Panc1 (cell line): ENCODE measurements at places on chromosomes 4 and X. TPM values are rescaled to one million over a fixed set of nuclear protein-coding genes. Genes with fewer than 3 reads are reported as not detected.

SSX2B gene
- not detected for total RNA-seq

DNA sequence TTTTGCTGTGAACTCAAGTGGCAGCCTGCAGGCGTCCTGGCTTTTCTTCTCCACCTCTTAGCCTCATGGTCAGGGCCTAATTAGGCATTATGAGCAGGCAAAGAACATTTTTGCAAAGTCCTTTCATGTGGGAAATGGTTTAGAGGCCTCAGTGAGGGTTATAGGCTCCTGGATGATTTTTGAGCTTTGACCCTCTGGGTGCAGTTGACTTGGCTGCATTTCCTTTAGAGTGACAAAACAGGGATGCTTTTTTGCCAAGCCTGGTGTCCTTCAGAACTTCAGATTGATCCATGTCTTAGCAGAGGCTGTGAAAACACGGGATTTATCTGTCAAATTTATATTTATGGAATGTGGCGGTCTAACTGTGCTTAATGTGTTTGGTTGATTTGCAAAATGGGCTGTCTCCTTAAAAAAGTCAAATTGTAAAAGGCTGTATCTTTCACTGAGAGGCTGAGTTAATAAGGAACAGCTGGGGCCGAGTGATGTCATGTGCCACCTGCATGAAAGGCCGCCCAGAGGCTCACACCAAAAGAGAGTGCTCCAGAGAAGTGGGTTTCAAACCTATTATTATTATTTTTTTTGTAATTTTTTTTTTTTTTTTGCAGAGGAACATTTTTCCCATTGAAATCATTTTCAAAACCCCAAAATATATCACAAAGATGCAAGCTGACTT lies 192.2 kb upstream of the ARX start:
- DNase-seq = no peak

DNA sequence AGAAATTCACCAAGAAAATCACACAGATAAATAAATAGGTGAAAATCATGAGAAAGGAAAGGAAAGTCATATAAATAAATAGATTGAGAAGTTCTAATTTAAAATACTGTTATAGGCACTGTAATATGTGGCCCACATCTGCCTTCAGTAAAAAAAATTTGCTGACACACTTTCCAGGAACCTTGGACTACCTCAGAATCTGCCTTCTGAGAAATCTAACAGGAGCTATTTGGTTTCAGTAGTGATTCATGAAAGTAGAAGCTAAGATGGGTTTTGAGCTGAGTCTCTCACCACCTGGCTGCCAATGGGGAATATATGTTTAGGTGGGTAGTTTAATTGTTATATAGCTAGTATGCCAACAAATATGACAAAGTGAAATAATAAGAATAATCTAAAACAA lies 810.0 kb downstream of the RAB28 start:
- DNase-seq = no peak

PRR32 gene
- not detected for total RNA-seq

GRCh38 chr4:6031846-6032245 lies 13.6 kb upstream of the C4orf50 start:
- no peak for DNase-seq

GRCh38 chrX:39157796-39158195 lies 356.5 kb downstream of the MID1IP1 start:
- no peak for DNase-seq

DNA sequence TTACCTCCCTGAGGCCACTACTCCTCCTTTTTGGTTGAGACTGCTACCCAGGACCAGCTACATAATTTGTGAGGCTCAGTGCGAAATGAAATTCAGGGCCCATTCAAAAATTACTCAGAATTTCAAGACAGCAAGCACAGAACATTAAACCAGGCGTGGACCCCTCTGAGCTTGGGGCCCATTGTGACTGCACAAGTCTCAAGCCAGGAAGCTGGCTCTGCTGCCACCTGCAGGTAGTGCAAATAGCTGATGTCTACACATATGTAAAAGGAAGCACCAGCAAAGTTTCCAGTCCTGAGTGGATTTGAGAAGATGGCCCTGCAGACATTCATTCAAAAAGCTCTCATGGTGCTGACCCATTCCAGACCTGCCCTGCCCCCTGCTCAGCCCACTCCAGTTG lies 213.4 kb upstream of the LNX1 start:
- no peak for DNase-seq

DNA sequence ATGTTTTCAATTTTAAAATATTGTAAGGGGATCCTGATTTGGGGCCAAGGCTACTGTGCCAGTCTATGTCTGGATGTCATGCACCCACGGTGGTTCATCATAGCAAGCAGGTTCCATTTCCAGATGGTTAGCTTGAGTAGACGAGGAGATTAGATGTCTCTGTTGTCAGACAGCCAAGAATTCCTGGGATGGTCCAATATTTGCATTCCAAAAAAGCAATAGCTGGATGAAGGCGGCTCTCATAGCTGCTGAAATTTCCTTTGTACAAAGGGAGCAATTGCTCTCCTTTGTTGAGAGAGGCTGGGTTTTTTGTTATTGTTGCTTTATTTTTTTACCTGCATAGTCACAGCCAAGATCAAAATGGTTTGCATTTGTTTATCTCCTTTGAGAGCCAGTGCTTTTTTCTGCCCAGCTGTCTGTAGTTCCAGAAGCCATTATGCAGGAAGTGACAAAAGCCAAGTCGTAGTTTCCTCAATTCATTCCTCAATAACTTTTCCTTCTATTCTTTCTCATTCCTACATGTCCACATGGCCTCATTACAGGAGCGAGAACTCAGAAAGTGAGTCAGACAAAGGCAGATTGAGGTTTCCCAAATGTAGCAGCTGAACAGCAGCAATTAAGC lies 107.9 kb downstream of the MMRN1 start:
- no peak for DNase-seq

DNA sequence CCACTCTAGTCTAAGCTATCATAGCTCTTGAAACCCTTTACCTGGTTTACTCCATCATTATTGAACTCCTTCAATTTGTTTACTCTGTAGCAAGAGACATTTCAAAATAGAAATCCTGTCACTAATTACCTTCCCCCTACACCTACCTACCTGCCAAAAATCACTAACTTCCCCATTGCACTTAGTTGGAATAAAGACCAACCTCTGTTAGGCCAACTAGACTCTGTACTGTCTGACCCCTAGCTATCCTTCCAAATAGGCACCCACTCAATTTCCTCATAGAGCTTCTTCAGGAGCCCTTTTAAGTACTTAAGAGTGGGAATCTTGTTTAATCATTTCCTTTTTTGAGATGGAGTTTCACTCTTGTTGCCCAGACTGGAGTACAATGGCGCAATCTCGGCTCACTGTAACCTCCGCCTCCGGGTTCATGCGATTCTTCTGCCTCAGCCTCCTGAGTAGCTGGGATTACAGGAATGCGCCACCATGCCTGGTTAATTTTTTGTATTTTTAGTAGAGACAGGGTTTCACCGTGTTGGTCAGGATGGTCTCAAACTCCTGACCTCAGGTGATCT lies 8.9 kb upstream of the CDKL2 start:
- no peak for DNase-seq

DNA sequence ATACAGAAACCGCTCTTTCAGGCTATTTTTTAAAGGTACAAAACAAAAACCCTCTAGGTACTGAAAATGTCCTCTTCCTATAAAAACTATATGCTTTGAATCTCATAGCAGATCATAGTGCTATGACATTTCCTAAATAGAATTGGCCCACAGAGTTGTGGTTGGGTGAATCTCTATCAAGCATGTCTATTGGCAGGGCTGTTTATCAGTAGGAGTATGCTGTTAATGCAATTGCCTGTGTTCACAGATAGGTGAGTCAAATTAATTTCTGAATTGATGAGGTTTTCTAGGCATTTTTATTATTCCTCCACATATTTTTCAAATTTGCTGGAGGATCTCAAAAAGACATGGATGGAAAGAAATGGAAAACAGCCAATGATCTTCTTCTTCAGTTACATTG lies 73.9 kb downstream of the QRFPR start:
- no peak for DNase-seq

DNA sequence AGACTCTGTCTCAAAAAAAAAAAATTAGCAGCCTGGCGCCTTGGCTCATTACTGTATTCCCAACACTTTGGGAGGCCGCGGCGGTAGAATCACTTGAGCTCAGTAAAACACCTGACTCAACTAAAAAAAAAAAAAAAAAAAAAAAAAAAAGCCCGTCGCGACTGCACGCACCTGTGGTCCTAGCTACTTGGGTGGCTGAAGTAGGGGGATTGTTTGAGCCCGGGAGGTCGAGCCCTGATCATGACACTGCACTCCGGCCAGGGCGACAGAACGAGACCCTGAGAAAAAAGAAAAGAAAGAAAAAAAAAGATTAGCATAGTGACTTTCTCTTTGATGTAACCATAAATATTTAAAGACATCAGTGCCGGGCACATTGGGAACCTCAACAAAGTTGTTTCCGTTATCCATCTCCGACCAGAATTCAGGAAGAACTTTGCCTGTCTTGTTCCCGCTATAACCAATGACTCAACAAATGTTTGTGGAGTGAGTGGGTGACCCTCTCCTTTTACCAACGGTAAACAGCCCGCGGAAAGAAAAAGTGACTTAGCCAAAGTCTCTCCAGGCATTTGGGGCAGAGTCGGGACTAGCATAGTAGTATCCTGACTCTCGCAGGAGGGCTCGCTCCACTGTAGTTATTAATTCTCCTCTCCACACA lies 553 bp upstream of the MED28 start:
- DNase-seq = peak; percentile 28

- DNase-seq = no peak
Observed at GRCh38 chr4:186204103-186204559, 12.8 kb downstream of the CYP4V2 start.

DNA sequence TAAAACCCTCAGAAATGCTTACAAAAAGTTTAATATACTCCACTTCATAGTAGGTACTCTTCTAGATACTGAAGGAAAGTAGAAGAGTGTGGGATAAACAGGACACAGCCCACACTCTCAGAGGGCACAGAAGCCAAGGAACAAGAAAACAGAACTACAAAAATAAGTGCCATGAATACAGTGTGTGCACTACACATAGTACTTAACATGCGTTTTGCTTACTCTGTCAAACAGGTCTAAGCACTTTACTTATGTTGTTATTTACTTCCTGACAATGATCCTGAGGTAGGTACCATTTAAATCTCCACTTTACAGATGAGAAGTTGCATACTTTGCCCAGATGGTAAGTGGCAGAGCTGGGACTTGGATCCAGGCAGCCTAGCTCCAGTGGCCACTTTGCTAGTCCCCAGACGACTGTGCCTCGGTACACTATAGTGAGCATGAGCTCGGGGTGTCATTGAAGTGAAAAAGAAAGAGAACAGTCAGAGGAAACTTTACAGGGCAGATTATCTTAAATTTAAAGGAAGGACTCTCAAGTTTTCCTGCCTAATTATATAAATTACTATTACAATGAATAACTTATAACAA lies 120.3 kb downstream of the BANK1 start:
- DNase-seq = no peak

DNA sequence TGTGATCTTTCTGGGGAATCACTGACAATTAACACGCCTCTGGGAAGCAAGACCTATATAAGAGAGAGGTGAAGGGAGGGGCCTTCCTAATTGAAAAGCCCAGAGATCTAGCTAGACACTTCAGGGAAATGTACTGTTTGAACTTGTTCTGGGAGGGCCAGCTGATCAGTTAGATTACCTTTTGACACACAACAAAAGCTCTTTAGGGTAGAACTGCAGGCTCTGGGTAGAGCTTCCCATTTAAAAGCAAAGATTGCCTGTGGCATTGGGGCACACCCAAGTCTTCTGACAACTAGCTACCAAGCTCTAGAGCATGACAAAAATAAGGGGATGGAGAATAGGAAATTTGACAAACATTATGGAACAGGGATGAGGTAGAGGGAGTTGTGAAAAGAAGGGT lies 26.3 kb downstream of the AREG start:
- no peak for DNase-seq
